NCI-H748 treated with DMSO at 0.1 percent for 48 hours (cell line): ENCODE measurements at places on chromosomes 7 and 10.

- no peak for DNase-seq
Measured at GRCh38 chr7:130363026-130363847, 17.1 kb upstream of the CPA1 start.

GRCh38 chr7:78189762-78190161 lies 391.2 kb downstream of the PHTF2 start:
- no peak for DNase-seq

DNA sequence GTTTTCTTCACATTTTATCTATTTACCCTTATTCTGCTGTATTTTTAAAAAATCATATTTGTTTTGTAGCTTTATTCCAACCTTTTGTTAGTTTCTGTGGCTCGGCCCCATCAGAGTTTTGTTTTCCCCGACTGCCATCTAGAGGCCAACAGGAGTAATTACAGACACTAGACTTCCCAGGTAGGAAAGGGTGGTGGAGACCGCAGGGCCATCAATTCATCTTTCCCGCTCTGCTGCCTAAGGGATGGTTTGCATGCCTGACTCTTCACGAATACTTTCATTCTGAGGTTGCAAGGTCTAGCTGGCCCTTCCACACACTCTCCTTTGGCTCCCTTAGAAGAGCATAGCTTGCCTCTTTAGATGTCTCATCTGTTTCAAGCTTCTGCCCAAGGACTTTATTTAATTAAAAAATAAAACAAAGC lies 38.3 kb downstream of the LYZL2 start:
- DNase-seq = peak; percentile 48

- DNase-seq = no peak
Measured at GRCh38 chr7:156456503-156457115, 184.0 kb upstream of the RNF32 start.

- no peak for DNase-seq
Measured at GRCh38 chr10:114499116-114499515, 94.8 kb upstream of the AFAP1L2 start.

- DNase-seq = peak; percentile 29
Measured at GRCh38 chr10:43671659-43672531, 23.2 kb upstream of the ZNF32 start.

DNA sequence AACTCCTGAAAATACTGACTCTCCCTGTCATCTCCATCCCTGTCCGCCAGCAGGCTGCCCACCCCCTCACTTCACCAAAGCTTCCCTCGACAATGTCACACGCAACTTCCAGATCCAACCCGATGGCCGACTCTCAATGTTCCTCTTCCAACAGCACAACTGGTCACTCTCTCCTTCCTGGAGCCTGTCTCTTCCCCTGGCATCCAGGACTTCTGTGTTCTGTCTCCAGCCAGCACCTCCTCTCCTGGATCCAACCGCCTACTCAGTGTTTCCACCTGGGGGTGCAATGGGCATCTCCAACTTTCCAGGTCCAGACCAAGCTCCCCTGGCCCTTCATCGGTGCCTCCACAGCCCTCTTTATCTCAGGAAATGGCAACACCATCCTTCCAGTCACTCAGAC lies 8.6 kb downstream of the CPA5 start:
- no peak for DNase-seq

- DNase-seq = no peak
Measured at GRCh38 chr7:16083931-16084330, 337.4 kb downstream of the CRPPA start.

DNA sequence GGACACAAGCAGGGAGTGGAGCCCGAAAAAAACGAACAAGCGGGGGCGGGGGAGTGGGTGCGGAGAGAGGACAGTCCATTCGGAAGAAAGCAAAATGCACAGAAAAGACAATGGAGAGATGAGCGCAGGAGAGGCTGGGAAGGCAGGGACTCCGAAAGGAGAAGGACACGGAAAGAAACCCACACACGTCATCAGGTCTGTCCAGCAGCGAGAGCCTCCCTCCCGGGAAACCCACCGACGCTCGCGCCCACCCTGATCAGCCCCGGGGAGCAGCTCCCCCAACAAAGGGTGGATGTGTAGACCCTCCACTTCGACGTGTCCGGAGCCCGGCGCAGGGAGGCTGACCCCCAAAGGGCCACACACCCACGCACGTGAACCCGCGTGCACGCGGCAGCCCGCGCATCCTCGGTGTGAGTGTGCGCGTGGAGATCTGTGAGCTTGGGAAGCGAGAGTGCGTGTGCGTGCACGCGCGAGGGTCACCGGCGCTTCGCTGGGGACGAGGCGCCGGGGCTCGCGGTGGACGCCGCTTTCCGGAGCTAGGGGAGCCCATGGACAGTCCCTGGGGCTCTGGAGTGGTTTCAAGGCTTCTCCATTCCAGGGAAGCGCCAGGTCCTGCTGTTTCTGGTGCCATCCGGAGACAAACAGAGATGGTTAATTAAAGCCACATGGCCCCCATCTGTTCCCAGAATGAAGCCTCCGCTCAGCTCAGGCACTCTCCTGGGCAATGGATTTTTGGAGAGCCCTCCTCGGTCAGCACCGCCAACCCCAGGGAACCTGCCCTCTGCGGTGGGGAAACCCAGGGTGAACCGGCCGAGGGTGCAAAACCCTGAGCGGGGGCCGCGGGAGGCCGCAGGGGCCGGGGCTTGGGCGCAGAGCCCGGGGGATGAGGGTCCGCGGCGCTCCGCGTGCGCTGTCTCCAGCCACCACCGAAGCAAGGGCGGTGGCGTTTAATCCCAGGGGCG lies 916 bp downstream of the LAMB1 start:
- peak; percentile 7 for DNase-seq

DNA sequence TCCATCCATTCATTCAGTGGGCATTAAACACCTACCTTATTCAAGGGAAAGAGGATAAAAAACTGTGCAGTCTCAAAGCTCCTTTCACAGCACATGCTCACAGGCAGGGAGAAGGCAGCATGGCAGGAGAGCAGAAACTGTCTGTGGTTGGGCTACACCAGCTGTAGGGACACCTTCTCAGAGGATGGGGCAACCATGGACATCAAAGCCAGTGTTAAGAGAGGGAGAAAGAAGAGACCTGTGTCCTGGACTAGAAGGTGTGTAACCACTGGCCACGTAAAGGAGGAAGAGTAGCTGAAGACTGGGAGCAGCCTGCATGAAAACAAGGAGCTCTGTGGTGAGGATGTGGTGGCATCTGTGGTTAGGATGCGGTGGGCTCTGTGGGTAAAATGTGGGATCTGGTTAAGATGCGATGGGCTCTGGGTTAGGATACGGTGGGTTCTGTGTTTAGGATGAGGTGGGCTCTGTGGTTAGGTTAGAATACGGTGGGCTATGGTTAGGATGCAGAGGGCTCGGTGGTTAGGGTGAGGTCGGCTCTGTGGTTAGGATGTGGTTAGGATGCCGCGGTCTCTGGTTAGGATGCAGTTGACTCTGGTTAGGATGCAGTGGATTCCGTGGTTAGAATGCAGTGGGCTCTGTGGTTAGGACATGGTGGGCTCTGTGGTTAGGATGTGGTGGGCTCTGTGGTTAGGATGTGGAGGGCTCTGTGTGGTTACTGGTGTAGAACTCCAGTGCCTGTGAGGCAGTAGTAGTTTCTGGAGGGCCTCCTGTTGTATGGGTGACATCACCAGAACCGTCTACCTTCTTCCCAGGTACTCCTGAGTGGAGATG lies 197.6 kb downstream of the WDR37 start:
- DNase-seq = no peak

DNA sequence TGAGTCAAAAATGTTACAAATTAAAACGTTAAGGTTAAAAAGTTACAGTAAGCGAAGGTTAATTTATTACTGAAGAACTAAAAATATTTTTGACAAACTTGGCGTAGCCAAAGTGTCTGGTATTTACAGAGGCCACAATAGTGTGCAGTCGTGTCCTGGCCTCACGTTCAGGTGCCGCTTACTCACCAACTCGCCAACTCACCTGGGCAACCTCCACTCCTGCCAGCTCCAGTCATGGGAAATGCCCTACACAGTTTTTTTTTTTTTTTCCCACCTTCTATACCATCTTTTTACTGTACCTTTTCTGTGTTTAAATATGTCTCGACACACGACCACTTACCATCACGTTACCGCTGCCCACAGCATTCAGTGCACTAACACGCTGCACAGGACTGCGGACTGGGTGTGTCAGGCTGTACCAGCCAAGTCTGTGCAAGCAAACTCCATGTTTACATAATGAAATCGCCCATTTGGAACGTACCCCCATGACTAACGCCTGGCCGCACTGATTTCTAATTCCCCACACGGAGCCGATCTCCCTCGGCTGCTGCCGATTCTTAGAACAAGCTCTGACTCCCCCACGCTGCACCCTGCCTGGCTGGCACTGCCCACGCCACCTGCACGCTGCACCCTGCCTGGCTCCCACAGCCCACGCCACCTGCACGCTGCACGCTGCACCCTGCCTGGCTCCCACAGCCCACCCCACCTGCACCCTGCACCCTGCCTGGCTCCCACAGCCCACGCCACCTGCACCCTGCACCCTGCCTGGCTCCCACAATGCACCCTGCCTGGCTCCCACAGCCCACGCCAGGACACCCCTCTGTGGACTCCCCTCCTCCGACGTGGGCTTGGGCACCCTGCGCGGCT lies 203.1 kb downstream of the ZMYND11 start:
- DNase-seq = no peak

DNA sequence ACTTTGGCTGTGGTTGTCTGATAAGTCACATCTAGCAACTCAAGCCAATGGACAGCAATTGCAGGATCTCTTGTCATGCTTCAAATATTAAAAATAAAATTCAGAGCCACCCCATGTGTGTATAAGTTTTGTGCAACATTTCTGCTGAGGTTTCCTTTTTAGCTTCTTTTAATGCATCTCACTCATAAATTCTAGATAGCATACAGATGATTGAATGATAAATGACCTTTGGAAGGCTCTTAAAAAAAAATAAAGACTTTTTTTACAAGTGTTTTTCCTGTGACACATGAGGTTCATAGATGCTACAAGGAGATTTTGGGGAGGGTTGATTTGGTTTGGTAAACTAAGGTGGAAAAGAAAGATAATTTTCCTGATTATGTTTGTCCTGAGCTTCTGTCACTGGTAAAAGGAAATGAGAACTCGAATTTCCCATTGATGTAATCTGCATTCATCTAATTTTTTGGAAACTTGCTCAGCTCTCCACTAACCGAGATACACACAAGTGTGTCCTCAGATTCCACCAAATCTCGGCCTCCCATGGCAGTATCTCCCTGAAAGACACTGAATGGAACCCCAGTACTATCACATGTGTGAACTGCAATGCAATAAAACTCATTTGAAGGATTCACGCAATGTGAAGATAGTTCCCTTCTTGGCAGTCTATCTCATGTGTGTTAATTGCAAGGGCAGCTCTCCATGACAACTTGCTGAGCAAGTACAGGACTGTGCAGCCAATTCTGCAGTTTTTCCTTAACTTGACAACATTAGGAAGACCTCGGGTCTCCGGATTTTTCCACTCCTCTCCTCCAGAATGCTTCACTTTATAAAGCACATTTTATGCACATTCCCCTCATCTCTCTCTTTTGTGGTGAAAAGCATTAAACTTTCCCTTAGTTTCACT lies 185.4 kb upstream of the PFKP start:
- DNase-seq = no peak

DNA sequence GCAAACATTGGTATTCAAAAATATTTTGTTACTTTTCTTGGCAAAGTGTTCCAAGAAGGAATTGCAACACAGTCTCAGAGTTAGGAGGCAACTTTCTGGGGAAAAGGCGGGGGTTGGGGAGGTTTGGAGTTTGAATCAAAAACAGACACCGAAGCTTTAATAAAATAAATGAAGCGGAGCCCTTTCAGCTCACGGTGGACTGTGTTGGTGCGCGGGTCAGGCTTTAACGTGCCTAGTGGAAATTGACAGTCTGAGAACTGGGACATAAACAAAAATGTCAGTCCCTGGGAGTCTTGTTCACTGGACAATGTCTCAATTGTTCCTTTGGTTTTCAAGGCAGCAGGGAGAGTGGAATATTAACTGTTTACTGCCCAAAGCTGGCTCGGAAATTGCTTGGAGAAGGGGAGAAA lies 109.3 kb downstream of the TCF7L2 start:
- DNase-seq = no peak

GRCh38 chr10:120012131-120012400 lies 119.5 kb downstream of the SEC23IP start:
- DNase-seq = no peak

DNA sequence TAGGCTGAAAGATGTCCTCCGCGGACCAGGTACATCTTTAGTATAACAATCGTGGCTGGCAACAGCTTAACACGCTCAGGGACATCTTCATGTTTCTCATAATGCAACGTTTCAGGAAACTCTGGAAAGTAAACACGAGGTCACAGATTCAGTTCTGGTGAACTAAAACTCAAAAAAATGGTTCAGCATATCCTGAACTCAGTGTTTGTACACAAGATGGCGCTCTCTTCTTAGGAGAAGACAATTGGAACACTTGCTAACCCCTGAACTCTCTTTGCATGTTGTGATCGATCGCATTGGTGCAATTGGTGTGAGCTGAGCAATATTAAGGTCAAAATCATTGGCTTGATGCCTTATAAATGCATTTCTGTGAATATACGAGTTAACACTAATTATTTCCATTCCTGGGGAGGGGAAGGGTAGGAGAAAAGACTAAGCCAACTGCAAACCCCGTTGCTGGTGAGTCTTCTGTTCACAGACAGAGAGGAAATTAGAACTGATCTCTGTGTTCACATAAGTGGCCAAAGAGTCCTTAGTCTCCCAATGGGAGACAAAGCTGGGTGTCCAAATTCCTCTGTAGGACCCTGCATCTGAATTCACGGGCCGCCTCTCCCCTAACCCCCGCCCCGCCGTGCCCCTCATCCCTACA lies 52.6 kb upstream of the FAM180A start:
- peak; percentile 82 for DNase-seq

GRCh38 chr10:12806228-12807095 lies 195.1 kb downstream of the CCDC3 start:
- no peak for DNase-seq

DNA sequence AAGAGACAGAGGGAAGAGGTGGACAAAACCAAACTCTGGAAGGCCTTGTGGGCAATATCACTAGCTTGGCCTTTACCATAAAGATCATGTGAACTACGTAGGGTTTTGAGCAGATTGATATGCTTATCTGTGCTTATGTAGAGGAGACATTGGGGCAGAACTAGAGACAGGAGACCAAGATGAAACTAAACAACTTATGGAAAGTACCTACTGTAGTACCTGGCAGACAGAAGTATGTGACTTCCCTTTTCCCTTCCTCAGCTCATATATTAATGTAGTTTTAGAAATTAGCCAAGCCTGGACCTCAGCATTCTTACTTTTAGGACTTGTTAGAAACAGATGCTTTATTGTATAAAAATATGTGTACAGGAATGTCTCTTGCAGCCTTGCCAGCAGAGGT lies 14.0 kb upstream of the IL6 start:
- DNase-seq = no peak

GRCh38 chr10:49162761-49163310 lies 25.4 kb downstream of the TMEM273 start:
- DNase-seq = no peak

- no peak for DNase-seq
Measured at GRCh38 chr10:60291344-60291930, 98.2 kb downstream of the ANK3 start.

- no peak for DNase-seq
Measured at GRCh38 chr10:75593692-75594556, 162.5 kb downstream of the LRMDA start.

- DNase-seq = peak; percentile 13
Measured at GRCh38 chr7:64997927-64998391, 7.1 kb upstream of the ZNF117 start.

- DNase-seq = no peak
Measured at GRCh38 chr10:114173603-114173920, 441 bp downstream of the CCDC186 start.

GRCh38 chr7:50952544-50952943 lies 169.8 kb upstream of the GRB10 start:
- no peak for DNase-seq

GRCh38 chr10:20207653-20208052 lies 391.4 kb downstream of the PLXDC2 start:
- no peak for DNase-seq
